Stimulated activated CD4-positive, alpha-beta T cell treated with anti-CD3 and anti-CD28 coated beads, Interleukin-1b, Interleukin-23, amount 100 ng/mL, for 1 hour (primary cell): ENCODE measurements at places on chromosomes 7 and 10.

GRCh38 chr7:66359656-66360211 is 154.6 kb downstream of the TPST1 start:
- DNase-seq: no peak

DNA sequence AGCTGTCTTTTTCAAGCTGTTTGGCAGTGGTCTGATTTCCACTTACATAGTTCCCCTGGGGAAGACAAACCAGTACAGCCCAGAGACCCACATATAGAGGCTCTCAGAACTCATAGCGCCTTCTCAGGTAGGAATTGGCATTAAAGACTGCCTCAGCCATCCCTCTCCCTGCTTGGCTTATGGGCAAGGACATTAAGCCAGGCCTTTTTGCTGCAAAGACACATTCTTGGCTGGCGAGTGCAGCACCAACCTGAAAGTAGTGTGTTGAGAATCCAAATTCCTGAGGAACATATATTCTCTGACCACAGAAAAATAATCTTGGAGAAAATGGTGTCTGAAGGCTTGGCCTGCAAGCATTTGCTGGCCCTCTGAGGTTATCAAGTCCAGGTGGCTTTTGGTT is 39.2 kb upstream of the HPS1 start:
- DNase-seq: no peak

DNA sequence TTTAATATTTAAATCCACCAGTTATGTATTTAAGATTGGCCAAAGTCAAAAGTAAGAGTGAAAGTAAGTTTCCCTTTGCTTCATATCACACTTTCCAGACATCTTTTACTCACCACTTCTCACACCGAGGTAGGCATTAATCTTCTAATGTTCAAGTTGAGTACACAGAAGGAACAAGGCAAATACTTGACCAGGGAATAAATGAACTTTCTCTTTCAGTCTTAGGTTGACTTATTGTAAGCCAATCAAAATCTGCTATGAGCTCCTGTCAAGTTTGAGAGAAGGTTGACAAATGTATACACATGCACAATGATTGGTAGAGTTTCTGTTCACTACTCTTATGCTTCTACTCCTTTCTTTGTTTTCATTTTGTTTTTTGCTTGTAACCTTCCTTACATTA is 842.5 kb downstream of the REEP3 start:
- no peak for DNase-seq

DNA sequence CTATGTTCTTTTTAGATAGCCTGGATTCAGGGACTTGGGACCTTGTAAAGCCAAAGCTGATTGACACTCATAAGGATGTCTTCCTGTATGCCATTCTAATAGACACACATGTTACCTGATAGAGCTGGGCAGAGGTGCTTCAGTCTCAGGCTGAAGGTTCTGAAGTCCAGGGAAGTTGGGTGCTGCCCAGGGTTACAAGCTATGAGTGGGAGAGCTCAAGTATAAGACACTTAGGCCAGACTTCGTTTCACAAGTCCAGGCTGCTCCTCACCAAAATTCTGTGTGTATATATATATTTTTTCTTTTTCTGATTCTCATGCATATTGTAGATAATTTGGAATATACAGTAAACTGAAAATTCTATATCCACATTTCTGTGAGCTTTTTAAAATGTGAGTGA is 144.2 kb downstream of the HDAC9 start:
- no peak for DNase-seq

DNA sequence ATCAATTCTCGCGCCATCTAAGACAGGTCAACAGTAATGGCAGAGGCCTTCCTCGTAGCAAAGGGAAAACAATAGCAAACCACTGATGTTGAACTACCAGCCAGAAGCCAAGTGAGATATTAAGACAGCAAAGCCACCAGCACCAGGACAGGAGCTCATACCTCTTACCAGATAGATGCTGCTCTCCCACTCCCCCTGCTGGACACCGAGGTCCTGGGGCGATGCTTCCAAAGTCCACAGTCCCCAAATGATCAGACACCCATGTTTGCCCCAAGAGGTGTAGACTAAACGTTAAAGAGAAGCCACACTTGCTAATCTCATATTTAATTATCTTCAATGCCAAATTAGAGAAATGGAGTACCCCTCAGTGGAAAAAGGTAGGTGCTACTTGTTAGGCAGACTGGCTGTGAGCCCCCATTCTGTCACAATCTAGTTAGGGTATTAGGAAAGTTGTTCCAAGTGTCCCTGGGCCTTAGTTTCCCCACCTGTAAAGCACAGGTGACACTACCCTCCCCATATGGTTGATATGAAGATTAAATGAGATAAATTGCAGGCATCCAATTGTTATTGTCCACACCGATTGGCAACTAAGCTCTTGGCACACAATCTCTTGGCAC is 39.9 kb downstream of the TOMM7 start:
- DNase-seq: peak; percentile 23

- no peak for DNase-seq
Measured at GRCh38 chr10:36504758-36505157, 620.6 kb upstream of the ANKRD30A start.

DNA sequence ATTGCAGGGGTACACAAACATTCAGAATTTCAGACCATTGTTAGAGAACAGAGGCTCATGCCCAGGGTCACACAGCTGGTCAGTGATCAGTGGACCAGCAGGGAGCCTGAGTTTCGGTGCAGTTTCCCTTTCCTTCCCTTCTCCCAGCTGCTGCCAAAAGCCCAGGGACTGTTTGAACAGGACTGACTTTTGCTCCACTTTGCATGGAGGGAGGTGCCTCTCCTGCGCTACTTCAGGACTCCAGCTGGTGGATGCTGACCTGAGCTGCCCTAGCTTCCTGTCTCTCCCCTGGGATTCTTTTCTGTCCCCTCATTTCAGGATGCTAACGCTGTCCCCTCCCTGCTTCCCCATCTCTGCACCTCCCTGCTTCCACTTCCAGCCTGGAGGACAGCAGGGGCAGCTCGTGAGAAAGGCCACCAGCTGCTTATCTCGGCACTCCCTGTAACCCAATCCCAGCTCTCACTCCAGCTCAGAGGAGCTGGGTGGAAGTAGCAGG is 14.5 kb downstream of the SH2D4B start:
- DNase-seq: no peak

GRCh38 chr10:71136036-71136721 is 76.2 kb upstream of the UNC5B start:
- DNase-seq: no peak

- DNase-seq: no peak
Measured at GRCh38 chr7:103679151-103680132, 233.4 kb upstream of the SLC26A5 start.

DNA sequence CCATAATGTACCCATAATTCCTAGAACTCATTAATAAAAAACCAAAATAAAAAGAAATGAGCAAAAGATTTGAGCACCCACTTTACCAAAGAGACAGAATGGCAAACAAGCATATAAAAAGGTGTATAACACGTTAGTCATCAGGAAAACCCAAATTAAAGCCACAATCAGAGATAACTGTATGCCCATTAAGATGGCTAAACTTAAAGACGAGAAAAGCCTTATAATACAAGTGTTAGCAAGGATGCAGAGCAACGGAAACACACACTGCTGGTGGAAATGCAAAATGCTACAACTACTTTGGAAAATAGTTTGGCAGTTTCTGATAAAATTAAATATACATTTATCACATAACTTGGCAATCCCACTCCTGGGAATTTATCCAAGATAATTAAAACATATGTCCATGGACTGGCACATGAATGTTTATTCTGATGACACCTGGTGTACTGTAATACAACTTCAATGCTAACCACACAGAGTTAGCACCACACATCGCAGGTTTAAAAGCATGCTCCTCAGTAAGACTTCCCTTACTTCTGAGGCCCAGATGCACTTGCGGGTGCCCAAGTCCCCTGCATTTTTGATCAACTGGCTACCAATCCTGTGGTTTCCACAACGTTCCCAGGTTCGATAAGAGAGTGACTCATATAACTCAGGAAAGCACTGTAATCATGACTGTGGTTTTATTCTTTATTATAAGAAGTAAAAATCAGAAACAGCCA is 158.6 kb downstream of the SNX13 start:
- no peak for DNase-seq

- DNase-seq: no peak
Measured at GRCh38 chr7:10940704-10941355, 32.8 kb upstream of the PHF14 start.

DNA sequence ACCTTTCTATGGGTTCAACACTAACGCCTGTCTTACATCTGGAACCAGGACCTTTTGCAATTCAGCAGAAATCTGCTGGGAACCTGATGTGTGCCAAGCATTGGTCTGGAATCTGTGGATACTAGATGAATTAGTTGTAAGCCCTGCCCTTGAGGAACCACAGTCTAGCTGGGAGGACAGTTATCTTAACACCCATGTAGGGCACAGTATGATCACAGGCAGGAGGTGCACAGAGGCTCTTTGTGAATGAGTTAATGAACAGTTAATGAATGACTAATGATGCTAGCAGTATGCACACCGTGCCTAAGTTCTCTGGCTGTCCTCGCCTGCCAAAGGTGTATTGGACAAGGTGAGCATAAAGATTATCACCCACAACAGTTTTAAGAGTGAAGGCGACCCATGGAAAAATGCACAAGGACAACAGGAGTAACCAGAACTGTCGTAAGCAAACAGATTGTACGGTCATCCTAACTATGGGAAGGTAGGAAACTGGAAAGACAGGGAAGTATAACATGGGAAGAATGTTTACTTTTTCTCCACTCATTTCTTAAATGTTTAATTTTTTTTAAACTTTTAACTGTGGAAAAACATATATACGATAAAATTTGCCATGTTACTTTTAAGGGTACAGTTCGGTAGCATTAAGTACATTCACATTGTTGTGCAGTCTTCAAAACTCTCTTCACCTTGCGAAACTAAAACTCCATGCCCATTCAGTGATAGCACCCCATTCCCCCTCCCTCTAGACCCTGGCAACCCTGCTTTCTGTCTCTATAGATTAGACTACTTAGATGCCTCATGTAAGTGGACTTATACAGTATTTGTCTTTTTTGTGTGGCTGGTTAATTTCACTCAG is 139.9 kb downstream of the CXCL12 start:
- no peak for DNase-seq

GRCh38 chr7:2665359-2665791 is 22.6 kb upstream of the AMZ1 start:
- no peak for DNase-seq

- DNase-seq: no peak
Measured at GRCh38 chr10:74822101-74822500, 4.3 kb upstream of the KAT6B start.

- no peak for DNase-seq
Measured at GRCh38 chr7:69811476-69812308, 213.4 kb downstream of the AUTS2 start.

GRCh38 chr10:111429288-111430028 is 352.6 kb downstream of the ADRA2A start:
- no peak for DNase-seq

DNA sequence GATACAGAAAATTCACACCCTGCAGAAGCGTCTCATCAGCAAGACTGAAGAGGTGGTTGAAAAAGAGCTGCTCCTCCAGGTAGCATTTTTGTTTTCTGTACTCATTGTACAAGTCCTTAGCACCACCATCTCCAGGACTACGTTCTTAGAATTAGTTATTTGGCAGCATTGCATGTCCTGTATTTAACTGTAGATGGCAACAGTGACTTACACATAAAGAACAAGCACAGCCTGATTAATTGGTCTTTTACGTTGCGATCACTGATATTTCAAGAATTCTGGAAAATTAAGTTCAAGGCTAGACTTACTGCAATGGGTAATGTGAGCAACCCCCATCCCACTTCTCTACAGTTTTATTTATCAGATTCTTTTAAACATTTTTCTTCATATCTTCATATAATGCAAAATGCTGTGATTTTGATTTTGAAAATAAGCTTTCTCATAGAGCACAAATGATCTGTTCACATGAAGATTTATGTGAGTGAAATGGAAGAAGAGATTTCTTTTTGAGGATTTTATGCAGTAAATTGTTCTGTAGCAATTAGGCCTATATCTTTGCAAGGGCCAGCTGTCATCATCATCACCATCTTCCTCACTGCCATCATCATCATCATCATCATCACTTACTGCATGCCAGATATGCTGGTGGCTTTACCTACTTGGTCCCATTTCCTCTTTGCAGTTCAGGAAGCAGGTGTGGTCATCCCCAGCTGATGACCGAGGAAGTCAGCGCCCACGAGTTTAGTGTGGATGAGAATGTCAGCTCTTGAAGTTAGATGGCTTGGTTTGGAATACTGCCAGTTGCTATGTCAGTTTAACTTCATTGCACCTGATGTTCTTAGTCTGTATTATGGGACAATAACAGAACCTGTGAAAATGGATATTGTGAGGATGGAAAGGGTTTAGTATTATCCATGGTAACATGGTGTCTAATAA is 53.4 kb downstream of the CFAP58 start:
- DNase-seq: no peak

DNA sequence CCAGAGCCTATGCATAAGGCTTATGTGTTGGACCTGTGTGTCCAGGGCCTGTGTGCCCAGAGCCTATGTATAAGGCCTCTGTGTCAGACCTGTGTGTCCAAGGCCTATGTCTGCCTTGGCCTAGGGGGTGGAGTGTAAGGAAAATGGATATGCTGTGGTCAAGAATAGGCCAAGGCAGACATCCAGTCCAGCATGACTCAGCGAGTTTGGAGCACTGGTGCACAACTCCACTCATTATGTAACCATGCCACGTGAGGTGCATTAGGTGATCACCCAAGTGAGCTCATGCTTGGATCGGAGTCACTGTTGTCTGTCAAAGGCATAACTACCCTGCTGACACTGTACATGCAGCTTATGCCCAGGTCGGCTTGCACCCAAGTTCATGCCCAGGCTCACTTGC is 238.9 kb downstream of the CACNA2D1 start:
- DNase-seq: no peak

DNA sequence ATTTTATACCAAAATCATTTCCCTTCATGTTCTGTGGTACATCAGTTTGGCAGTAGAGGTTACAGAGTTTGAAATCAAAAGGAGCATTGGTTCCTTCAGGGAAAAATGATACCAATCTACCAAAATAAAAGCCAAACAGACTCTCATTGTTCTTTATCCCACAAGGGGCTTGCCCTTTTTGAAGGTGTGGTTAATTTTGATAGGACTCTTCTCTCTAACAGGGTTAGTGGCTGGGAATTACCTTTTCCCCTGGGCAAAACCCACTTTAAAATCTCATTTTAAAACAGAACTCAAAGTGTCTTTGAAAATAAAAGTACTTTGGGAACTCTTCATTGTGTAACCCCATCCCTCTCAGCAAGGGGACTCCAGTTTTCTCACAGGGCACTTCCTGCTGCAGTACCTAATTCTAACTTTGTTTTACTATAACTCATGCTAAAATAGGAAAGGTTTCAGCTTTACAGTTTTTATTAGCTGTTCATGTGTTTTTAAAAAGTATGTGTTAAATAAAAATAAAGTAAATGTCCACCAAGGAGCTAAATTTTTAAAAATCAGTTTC is 30.6 kb downstream of the SMNDC1 start:
- no peak for DNase-seq

DNA sequence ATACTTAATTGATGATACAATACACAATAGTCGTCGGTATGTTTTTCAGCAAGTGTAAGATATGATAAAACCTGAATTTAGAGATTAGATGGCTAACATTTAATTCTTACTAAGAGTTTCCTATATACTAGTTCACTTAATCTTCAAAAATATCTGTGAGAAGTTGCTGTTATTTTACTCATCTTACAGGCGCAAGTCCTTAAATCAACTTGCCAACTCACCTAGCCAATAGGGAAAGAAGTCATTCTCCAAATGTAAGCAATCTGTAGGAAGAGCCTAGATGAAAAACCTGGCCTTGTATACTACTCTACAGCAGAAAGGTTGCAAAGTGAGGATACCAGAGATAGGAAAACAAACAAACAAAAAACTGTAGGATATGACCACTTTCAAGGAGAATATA is 10.6 kb downstream of the CD36 start:
- no peak for DNase-seq
